ENCODE measurements at places on chromosomes 2 and 18. TPM values are rescaled to one million over a fixed set of nuclear protein-coding genes. Genes with fewer than 3 reads are reported as not detected.

Gene RUFY4
- 0.86 TPM for total RNA-seq

Gene CASP8
- 76.8 TPM for total RNA-seq

GRCh38 chr18:6414118-6414722 is 491 bp downstream of the L3MBTL4 start:
- peak; percentile 91 for DNase-seq

GRCh38 chr2:166106431-166107015 is 21.3 kb downstream of the SCN1A start:
- no peak for DNase-seq

DNA sequence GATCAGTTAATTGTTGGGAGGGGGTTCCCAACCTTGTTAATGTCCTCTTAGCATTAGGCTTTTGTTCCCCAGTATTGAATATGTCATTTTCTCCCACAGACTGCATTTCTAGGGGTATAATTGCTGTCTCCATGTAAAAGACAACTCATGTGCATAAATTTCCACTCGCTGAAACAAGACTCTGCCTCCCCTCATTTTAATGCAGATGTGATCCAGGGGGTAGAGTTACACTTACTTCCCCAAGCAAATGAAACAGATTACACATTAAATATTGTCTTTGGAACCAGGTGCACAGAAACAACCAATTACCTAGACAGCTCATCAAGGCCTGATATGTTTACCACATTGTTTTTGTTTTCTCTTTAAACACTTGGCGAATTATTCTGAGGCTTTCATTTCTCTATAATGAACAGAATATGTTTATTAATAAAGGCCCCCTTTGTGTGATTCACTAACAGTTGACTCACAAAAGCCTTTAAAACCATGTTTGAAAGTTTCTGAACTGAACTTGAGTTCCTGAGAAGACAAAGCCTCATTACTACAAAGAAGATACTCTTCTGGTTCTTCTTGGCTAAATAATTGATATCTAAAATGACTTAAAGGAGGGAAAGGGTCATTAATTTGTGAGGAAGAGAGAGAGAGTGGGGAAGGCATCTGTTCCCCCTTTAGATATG is 15.0 kb upstream of the ACVR1 start:
- no peak for DNase-seq

GRCh38 chr18:34890486-34891085 is 150.6 kb upstream of the MAPRE2 start:
- no peak for DNase-seq

GRCh38 chr18:6547476-6547875 is 132.8 kb upstream of the L3MBTL4 start:
- DNase-seq, result no peak

DNA sequence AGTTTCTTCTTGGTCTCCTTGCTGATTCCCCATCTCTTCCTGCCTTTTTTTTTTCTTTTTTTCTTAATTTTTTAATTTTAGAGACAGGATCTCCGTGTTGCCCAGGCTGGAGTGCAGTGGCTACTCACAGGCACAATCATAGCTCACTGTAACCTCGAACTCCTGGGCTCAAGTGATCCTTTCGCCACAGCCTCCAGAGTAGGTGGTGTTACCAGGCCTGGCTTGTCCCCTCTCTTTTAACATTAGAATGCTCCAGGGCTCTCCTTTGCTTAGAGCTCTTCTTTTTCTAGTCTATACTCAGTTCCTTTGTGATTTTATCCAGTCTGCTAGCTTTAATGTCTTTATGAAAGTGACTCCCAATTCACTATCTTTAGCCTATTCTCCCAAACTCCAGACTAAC is 89.2 kb downstream of the ARHGEF33 start:
- no peak for DNase-seq

GRCh38 chr2:50059462-50059861 is 905.1 kb upstream of the FSHR start:
- DNase-seq, result no peak

GRCh38 chr2:172456002-172456401 is 28.6 kb downstream of the ITGA6 start:
- no peak for DNase-seq

- no peak for DNase-seq
These were observed 63.7 kb upstream of the CYRIA start for GRCh38 chr2:16729335-16729734.

GRCh38 chr2:119076713-119077112 is 81.8 kb downstream of the C1QL2 start:
- no peak for DNase-seq

DNA sequence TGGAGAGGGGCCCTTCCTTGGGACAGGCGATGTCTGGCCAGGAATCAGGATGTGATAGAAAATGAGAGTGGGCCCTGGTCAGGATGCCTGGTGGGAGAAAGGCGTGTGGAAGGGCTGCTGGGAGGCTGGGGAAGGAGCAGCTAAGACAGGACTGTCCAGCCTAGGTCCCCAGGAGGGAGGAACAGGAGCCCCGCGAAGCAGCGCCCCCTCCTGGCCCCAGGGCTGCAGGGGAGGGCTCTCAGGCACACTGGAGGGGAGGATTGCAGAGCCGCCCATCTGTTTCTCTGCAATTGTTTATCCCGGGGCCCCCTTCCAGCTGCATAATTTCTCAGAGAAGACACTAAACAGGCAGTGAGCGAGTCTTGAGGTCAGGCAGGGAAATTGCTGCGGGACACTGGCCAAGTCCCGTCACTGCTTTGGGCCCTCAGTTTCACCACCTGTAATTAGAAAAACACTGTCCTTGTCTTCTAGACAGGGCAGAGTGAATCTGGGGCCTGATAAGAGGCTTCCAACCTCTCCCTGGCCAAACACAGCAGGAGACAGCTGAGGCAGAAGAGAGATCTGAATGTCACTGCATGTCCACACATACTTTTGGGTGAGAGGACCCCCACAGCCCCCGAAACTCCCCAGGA is 3.9 kb upstream of the NPPC start:
- peak; percentile 38 for DNase-seq

Measured in natural killer cell treated with Interleukin-12 subunit alpha and Interleukin-12 subunit beta and Interleukin-15 and Interleukin-18, amount 100 ng/mL, for 72 hours (primary cell).